Stimulated activated CD8-positive, alpha-beta memory T cell treated with anti-CD3 and anti-CD28 coated beads, Interleukin-12 subunit alpha, Interleukin-12 subunit beta, amount 100 ng/mL, for 4 hours (primary cell): ENCODE measurements at places on chromosomes 12 and 14.

DNA sequence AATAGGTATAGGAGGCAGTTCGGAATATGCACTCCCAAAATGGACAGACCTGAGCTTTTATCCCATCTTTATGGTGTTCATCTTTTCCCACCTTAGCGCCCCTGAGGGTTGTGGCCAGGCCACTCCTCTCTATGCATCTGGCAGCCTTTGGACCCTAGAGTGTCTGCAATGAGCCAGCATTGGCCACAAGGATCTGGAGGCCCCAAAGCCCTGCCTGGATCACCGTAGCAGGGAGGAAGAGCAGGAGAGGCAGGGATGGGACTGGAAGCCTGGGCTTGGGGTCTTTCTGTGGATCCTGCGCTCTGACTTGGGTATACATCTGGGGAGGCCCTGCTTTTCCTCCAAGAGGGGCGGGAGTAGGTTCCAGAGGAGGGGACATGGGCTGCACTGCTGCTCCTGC is 52.5 kb downstream of the PLEKHG3 start:
- DNase-seq: no peak

DNA sequence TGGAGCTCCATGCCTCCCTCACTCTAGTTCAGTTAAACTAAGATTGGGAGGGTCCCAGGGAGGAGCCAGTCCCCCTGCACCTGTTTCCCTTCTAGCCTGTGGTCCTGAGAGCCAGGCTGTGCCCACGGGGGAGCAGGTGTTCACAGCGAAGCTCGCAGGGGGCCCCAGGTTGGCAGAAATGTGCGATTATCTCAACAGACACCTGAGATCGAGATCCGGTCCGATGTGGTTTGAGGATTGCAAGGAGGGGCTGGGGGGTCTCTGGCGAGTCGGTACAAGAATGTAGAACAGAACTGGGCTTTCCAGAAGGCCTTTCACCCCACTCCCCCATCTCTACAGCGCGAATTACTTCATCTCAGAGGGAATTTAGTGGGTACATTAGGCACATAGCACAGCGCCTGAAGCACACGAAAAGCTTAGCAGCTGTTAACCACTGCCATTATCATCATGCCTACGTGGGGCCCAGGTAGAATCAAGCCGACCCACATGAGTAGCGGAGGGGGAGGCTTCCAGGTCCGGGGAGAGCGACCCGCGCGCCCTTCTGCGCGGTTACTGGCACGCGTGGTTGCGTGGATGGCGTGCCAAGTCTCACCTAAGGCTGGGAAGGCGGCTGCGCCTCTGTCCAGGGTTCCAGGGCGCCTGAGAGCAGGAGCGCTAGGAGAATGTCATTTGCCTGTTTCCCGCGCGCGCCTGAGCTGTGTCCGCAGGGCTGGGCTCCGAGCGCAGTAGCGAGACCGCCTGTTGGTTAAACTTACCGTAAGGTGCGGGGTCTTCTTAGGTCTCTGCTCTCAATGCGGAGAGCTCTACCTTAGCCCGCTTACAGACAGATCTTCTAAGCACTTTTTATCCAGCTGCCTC is 1539.5 kb upstream of the TMEM132C start:
- no peak for DNase-seq

- no peak for DNase-seq
Measured at GRCh38 chr12:65536876-65537681, 258.6 kb downstream of the MSRB3 start.

DNA sequence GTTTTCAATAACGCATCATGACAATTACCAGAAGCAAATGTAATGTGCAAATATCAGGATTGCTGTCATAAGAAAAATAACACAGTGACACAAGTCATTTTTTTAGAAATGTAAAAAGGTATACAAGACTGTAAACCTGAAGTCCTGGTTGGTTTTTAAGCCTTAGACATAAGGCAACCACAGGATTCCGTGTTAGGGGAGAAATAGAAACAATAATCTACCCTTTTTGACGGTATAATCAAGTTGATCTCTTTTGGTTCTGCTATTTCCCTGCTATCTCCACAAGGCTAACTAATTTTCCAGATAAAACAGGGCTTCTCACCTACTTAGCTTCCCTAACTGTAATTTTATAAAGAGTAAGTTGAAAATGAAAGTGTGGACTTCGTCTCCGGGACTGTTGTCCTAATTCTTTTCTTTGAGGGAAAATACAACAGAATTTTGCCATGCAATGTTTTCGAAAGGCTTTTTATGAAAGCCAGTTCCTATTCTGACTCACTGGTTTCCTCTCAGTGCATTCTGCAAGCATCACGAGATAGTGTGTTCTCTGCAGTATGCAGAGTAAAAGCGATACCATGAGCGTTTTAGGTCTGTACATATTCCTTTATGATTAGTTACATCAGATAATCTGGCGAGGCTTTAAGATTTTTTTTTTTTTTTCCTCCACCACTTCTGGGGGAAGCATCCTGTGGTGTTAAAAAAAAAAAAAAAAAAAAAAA is 10.6 kb downstream of the MYO1H start:
- no peak for DNase-seq

GRCh38 chr12:70197345-70197744 is 45.9 kb upstream of the CNOT2 start:
- no peak for DNase-seq

- DNase-seq: no peak
Measured at GRCh38 chr12:3034067-3034750, 43.0 kb upstream of the TSPAN9 start.

- DNase-seq: no peak
Measured at GRCh38 chr12:133233006-133233405, 2.7 kb downstream of the ANHX start.

GRCh38 chr12:32501835-32502333 is 102.5 kb downstream of the FGD4 start:
- no peak for DNase-seq

DNA sequence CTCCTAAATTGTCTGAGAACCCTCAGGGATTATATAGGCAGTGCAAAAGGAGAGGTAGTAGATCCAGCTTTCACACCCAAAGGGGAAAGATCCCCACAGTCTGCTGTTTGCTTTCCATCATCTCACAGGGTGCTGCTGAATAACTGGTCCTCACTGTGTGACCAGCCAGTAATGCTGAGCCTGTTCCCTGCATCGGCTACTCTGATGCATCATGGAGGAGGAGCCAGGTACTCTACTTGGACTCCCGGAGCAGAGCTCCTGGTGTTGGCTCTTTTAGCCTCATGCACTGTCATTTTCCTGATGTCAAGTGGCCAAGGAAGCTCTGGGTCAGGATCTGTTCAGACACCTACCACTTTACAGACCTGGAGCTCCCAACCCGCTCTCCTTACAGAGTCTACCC is 127.4 kb upstream of the ATF1 start:
- DNase-seq: no peak
